Activated CD4-positive, CD25-positive, alpha-beta regulatory T cell (primary cell): ENCODE measurements at places on chromosomes 13 and 19.

DNA sequence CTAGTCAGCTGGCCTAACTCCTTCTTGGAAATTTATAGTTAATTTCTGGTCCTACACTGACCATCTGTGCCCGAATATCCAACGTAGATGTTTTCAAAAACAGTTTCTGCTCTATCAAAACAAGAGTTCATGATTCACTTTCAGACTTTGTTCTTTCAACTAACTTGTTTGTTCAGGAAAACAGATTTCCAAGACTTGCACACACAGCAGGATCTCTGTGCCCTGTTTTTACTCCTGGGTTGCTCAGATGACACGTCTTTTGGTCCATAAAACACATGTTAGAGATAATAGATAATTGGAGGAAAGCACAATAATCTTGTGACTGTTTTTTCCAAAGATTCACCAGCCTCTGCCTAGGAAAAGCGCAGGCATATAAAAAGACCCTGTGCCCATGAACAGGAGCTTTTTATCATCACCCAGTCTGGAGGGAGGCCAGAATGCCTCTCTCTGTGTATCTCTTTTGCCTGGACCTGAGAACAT, 218.0 kb downstream of the IRS2 start:
- DNase-seq: no peak

DNA sequence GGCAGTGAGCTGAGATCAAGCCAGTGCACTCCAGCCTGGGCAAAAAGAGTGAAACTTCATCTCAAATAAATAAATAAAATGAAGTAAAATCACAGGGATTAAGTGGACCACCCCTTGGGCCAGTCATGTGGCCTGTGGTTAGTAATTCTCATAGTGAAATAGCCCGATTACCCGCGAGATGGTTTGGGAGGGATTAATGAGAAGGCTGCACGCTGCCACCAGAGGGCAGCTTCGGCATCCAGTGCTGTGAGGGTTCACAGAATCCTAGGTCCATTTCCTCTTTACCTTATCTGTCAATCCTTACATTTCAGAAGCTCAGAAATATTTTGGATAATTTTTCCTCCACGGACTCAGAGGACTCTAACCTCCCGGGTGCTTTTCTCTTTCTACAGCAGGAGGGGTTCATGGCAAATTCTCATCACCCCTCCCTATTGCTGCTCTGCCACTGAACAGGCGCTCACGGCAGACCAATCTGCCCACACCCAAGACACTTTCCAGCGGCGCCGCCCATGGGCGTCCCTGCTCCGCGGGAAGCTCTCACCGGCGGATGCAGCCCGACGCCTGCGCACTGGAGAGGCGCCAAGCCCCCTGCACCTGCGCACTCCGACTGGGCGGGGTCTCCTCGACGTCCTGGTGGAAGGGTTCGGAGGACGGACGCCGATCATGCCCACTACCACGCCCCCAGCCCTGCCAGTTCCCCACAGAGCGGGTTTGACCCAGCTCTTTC, 11.0 kb downstream of the ZNF835 start:
- DNase-seq: no peak

- DNase-seq: no peak
Measured at GRCh38 chr13:91001371-91001770, 346.1 kb upstream of the MIR17HG start.

- DNase-seq: no peak
Measured at GRCh38 chr19:33302974-33303790, 848 bp upstream of the CEBPA start.

DNA sequence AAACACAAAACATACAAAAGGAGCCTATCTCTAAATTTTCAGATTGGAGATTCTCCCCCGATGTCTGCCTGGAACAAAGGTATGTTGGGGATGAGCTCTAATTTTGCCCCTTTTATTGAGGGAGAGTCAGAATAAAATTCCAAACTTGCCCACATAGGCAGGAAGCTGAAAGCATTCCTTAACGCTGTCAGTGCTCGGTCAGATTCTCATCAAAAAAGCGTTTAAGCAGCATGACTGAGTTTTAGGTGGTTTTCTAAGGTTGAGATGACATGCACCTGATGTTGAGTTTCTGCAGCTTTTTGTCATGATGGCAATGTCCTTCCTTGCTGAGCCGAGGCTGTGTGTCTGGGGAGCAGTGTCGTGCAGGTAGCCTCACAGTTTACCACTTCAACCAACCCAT, 48.4 kb upstream of the MEDAG start:
- DNase-seq: no peak
